Activated B cell treated with CpG ODN at 0.5 μM for 24 hours (primary cell): ENCODE measurements at places on chromosomes 13 and 19.

GRCh38 chr13:48505012-48505411 lies 27.9 kb downstream of the RCBTB2 start:
- DNase-seq = no peak

DNA sequence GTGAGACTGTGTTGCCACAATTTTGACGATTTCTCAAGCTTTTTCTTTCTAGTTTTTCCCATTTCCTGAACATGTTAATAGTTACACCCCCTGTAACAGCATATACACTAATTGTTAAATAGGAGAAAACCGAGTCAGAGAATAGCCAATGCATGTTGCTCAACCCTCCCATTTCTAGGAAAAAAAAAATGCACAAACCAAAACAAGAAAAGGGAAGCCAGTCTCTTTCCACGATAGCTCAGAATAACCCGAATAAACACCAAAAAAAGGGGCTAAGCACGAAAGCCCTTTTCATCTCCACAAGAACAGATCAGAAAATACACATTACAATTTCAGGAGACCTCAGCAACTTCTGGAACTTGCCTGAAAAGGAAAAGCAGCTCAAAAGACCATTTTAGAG lies 16.3 kb downstream of the LATS2 start:
- no peak for DNase-seq

DNA sequence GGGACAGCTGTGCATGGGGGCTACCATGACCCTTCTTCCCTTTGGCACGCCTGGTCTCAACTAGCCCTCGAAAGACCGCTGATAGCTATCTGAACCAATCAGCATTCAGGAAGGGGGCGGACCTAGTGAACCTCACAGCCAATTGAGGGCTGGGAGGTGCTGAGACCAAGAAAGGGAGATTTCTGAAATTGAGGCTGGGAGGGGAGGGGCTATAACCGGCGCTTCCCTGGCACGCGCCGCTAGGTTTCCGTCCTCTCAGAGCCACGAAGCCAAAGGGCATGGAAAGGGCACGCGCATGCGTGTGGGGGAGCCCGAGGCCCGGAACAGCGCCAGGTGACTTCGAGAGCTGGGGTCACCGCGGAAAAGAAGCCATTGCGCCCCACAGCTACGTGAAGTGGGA lies 4.2 kb upstream of the PAFAH1B3 start:
- no peak for DNase-seq

GRCh38 chr19:11227195-11227886 lies 12.1 kb upstream of the ANGPTL8 start:
- DNase-seq = no peak

- DNase-seq = no peak
Observed at GRCh38 chr13:26015271-26016125, 36.3 kb downstream of the SHISA2 start.

GRCh38 chr19:17333611-17334413 lies 843 bp downstream of the ANO8 start:
- DNase-seq = peak; percentile 45

GRCh38 chr13:114145256-114145655 lies 12.8 kb upstream of the RASA3 start:
- DNase-seq = no peak

GRCh38 chr13:28568286-28568685 lies 73.4 kb upstream of the FLT1 start:
- DNase-seq = no peak

DNA sequence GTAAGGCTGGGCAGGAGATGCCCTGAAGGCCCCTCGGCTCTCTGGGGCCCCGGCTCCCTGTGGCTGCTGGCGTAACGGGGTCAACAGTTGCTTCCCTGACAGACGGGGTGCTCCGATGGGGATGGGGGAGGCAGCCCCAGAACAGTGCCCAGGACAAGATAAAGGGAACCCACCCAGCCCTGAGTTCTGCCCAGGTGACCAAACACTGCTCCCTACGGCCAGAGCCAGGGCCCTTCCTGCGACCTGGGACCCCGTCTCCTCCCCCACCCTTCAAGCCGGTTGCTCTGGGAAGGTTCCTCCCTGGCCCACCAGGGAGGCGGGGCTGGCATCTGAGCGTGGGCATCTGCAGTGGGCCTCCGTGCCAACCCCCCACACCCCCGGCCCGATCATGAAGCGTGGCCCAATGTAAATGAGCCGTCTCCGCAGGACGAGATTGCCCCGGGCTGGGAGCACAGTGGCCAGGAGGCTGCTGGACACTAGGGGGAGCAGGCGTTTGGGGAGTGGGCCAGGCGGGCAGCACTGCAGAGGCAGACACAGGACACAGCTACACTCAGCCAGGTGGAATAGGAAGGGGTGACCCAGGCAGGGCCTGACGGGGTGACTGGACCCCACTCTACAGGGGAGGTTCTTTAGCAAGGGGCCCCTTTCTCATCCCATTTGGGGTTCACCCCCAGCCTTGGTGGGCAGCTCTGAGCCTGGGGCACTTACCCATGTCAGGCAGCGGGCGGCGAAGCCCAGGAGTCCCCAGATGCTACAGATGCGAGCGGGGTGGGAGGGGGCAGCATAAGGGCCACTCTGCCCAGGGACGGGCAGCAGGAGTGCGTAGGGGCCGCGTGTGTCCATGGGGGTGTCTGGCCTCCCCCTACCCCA lies 1.2 kb upstream of the NKPD1 start:
- DNase-seq = no peak

DNA sequence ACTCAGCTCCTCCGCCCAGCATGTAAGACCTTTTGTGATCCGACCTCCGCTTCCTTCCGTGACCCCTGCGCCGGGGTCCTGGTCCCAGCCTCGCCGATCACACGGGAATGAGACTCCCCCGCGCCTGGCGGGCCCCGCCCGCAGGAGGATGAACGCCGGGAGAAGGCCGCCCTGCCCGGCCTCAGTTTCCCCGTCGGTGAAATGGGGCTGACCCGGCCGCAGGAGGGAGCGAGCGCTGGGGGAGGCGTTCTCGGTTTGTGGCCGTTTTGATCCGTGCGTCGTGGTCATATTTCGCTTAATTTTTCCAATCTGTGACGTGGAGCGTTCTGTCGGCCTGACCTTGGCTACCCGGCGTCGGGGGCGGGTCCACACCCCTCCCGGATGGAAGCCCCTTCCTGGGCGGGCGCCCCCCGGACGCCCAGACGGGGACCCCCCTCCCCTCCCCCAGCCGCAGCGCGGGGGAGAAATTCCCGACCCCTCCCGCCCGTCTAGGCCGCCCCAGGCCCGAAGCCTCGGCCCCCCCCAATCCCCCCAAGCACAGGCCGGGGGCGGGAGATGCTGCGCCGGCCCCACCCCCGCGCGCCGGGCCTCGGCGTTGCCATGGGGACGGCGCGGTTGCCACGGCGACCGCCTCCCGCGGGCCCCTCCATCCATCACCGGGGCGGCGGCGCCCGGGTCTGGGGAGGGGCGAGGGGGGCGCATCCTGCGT lies 11.1 kb downstream of the PALM start:
- no peak for DNase-seq

DNA sequence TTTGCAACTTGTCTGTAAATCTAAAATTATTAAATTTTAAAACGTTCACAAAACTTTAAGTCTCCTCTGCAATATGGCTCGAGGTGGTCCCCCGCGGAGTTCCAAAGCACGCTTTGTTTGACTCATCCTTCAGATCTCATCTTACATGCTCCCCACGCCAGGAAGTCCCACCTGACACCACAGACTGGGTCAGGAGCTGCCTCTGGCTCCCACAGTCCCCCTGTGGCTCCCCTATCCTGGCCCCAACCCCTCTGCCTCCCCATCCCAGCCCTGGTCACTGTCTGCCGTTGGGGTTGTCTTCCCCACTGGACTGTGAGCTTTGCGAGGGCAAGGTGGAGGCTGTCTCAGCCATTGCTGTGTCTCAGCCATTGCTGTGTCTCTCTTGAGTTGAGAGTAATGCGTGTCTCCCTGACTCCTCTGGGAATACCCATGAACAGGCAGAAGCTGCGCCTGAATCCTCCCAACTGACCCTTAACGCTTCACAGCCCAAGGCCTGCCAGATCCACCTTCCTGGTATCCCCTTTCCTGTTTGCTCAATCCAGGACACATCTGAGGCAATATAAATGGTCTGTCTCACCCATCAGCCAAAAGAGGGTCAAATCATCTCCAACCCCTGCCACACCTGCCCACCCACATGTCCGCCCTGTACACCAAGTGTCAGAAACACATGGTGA lies 15.9 kb downstream of the DYRK1B start:
- no peak for DNase-seq

DNA sequence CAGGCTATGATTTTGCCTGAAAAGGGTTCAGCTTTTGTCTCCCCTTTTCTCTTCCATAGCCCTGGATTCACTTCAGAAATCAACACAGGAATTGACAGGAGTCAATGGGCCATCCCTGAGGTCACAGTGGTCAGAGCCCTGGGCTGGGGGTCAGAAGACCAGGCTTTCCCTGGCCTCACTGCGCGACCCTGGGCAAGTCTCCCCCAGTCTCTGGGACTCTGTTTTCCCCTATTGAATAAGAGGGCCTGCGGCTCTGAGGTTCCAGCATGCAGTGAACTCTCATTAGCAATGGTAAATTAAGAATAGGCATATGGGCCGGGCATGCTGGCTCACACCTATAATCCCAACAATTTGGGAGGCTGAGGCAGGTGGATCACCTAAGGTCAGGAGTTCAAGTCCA lies 30.7 kb upstream of the VSTM2B start:
- DNase-seq = no peak

- DNase-seq = no peak
Observed at GRCh38 chr19:8806661-8807060, 25.4 kb downstream of the ZNF558 start.

DNA sequence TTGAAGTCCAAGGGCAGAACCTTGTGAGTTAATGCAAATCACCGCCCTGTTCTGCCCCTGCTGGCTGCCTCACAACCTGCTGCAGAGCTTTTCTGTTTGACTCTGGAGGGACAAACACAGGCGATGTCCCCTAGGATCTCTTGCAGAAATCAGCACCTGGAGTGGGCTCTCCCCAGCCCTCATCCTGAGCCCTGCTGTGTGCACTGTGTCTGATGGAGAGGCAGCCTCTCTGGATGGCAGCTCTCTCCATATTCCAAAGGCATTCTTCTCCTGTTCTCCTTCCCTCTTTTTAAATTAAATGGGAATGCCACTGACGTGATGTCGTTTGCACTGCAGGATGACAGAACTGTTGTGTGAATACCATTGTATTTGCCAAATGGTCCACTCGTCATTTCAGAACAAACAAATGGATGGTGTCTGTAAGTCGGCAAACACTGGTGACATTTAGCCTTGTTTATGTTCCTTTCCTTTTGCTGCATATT lies 184.1 kb downstream of the ZNF536 start:
- no peak for DNase-seq

DNA sequence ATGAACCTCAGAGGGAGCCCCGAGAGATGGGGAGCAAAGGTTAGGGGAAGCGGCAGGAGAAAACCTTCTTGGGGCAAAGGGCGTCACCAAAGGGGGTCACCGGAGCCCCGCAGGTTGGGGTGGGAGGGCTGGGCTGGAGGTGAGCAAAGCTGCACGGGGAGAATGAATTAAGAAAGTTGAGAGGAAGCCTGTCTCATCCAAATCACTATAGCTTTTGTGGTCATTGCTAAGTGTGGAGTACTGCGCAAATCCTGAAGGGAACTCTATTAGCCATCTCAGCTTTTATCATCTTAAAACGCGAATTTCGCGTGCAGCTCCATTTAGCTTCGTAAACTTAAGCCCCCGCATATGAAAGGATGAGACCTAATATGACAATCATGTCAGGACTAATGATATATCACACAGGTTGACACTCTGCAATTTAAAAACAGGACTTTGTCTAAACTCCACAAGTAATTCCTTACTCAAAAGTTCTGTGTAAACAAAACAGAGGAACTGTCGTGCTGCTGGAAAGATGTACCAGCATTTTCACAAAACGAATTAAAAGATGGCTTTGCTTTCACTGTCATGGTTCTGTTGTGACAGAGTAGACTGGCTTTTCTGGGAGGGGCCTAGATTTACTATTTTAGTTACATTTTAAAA lies 631 bp downstream of the LACC1 start:
- no peak for DNase-seq

DNA sequence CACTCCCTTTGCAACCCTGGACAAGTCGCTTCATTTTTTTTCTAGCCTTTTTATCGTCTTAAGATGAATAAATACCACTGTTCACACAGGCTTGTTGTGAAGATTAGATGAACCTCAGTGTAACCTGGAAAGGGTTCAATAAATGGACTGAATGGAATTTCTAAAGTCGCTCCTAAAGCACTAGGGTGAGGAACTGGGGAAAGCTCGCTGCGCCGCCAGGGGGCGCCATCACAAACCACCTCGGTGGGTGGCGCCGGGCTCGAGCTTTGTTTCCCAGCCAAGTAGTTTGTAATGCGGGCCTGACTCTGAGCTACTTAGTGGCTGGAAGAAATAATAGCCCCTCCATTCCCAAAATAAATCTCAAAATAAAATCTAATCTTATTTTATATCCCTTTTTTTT lies 2.2 kb upstream of the CEACAM6 start:
- peak; percentile 67 for DNase-seq

- no peak for DNase-seq
Observed at GRCh38 chr13:74464670-74465069, 330.5 kb upstream of the KLF12 start.

- peak; percentile 54 for DNase-seq
Observed at GRCh38 chr19:2315818-2316353, 7.9 kb upstream of the LINGO3 start.

GRCh38 chr19:55540619-55541018 lies 3.7 kb upstream of the SBK2 start:
- no peak for DNase-seq

GRCh38 chr13:30453727-30454126 lies 12.0 kb downstream of the HMGB1 start:
- no peak for DNase-seq
